ENCODE measurements at places on chromosomes 3 and 15.

DNA sequence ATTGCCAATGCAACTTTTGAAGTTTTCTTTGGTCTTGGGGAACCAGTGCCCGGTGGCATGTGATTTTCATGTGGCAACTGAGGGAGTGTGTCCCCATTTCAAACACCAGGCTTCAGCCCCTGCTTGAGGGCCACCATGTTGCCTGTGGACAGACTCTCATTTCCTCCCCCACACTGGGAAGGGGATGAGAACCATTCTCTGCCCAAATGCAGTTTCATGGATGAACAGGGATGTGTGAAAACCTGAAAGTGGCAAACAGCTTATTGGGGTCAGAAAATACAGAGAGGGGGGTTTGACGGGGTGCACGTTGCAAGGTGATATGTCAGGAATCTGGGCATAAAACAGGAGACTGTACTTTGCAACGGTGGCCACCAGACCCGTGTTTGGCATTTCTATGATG lies 6.3 kb downstream of the FAM107A start:
- no peak for DNase-seq

DNA sequence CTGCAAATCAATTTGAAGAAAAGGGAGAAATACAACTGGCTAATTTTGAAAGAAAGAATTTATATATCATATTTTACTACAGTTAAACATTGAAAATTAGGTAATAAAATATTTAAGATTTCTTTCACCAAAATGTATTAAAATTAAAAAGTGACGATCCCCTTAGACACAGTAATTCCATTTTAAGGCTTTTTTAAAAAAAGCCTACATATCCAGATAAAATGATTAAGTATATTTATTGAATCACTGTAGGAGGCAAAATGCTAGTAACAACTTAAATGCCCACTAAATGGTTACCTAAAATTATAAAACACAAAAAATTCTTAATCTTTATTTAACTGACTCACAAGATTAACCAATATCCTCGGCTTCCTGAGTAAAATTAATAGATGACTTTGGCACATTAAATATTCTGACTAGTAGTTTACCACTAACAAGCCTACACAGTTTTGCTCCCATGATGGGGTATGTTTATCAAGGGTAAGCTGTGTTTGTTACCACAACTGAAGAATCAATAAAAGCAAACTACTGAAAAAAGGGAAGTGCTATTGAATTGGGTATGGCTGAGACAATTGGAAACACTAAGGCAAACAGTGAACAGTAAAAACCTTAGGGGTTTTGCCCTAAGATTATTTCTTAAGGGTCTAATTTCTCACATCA lies 28.4 kb downstream of the ANKRD28 start:
- DNase-seq, result no peak

DNA sequence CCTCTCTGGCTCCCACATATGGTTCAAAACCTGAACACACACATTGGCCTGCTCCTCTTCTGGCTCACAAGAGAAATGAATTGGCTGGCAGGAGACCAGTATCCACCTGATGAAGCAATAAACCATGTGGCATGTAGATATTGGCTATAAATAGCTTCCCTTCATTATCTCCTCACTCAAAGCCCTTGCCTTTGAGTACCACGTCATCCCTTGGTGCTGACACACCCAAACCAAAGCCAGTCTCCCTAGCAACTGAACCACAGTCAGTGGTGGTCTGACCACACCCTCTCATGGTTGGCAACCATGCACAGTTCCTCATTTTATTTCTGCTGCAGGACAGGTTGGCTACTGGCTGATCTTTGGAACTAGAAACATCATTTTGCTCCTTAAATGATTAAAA lies 98.8 kb downstream of the ZNF621 start:
- no peak for DNase-seq

- no peak for DNase-seq
These were observed 16.6 kb downstream of the CHDH start for GRCh38 chr3:53829605-53830004.

DNA sequence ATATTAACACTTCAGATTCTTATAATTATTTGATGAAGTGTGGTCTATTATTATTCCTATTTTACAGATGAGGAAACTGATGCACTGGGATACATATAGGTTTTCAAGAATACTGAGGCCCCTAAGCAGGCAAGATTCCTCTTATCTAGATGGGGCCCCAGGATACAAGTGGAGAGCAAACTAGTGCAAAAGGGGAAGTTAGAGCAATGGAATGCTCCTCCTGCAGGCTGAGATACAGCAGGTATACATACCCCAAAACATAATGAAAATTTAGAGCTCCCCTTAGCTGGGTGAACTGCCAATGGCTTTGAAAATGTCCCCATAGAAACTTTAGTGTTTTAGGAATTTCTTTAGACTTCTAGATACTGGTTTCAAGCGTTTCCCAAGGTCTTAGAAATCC lies 247.1 kb downstream of the CHST2 start:
- no peak for DNase-seq

- DNase-seq, result no peak
These were observed 336.1 kb upstream of the NR2F2 start for GRCh38 chr15:95994418-95994817.

GRCh38 chr15:56640549-56640948 lies 92.8 kb downstream of the ZNF280D start:
- no peak for DNase-seq

GRCh38 chr3:127214975-127215374 lies 22.0 kb downstream of the PRR23E start:
- no peak for DNase-seq

GRCh38 chr3:27216955-27217552 lies 152.1 kb downstream of the NEK10 start:
- DNase-seq, result no peak

DNA sequence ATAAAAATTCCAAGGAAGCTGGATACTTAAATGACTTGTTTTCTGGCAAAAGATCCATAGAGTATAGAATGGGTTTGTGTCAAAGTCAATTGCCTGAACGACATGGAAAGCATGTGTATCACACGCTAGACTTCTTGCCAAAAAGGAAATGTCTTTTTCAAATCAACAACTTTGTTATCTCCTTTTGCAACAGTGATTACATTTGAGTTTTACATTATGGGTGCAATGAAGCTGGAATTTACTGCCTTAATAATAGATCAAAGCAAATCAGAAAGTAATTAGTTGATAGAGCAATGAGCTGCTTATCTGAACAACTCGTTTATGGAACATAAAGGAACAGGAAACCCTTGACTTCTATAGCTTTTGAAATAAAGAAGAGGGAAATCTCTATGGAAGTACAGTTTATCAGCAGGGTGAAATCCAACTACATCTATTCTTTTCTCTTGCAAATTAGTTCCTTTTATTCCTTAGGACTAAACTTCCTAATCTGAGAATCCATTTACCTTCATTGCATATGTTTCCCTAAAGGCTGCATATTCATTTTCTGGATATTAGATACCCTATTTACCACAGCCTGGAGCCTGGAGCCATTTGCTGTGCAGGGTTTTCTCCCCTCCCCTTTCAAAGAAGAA lies 415.1 kb upstream of the NECTIN3 start:
- no peak for DNase-seq

GRCh38 chr3:120429921-120430361 lies 20.9 kb downstream of the FSTL1 start:
- no peak for DNase-seq

DNA sequence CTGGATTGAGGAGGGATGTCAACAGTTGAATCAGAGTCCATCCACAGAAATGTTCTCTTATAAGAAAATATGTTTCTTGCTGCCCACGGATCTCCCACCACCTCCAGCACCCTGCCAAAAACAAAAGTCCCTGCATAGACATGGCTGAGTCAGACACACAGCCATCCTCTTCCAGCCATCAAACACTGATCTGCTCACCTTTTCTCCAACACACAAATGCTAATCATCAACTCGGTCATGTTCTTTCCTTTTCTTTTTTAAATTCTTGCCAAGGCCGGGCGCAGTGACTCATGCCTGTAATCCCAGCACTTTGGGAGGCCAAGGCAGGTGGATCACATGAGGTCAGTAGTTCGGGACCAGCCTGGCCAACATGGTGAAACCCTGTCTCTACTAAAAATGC lies 110.7 kb upstream of the IL12A start:
- no peak for DNase-seq

DNA sequence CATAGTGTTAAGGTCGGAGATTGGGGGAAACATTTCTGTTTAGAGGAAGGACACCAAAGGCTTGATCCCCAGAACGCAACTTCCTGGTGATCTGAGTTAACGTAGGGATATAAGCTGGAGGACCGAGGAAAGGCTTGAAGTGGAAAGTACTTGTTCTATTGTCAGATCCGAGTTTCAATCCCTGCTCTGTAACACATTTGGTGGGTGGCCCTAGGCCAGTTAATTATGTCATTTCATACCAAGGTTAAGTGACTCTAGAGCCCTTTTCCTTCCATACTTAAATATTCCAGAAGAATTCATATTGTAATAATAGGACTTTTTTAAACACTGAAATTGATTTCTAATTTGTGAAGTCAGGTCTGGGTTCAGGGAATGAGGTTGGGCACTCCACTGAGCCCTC lies 80.9 kb downstream of the RPLP1 start:
- no peak for DNase-seq

DNA sequence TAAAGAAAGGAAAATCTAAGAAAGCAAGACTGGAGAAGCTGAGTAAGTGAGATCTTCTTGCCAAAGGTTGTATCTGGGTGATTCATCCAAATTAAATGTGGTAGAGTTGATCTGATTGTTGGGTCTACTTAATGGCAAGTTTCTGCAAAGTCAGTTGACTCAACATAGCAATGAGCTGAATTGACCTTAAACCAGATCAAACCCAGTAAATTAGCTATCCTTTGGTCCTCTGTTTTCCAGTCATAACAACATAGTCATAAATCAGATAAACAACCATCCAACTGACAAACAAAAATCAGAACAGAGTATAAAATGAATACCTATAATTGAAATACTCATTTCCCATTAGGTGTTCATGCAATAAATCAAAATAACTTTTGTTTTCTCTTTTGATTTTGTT lies 142.6 kb upstream of the CFAP20DC start:
- no peak for DNase-seq

DNA sequence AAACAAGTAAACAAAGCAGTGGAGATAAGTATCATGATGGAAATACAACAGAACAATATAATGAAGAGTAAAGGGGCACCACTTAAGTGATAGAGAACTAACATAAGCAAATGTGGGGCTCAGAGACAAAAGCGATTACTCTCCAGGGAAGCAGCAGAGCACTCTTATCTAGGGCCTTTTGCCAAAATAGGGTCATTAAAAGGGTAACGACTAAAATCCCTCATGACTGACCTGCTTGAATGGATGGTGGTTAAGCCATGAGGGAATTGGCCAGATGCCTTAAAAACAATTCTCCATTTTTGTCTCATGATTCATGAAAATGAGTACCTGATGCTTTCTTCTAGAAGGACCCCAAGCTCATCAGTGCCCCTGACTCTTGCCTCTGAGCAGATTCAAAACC lies 3.2 kb upstream of the SLC7A14 start:
- DNase-seq, result no peak

DNA sequence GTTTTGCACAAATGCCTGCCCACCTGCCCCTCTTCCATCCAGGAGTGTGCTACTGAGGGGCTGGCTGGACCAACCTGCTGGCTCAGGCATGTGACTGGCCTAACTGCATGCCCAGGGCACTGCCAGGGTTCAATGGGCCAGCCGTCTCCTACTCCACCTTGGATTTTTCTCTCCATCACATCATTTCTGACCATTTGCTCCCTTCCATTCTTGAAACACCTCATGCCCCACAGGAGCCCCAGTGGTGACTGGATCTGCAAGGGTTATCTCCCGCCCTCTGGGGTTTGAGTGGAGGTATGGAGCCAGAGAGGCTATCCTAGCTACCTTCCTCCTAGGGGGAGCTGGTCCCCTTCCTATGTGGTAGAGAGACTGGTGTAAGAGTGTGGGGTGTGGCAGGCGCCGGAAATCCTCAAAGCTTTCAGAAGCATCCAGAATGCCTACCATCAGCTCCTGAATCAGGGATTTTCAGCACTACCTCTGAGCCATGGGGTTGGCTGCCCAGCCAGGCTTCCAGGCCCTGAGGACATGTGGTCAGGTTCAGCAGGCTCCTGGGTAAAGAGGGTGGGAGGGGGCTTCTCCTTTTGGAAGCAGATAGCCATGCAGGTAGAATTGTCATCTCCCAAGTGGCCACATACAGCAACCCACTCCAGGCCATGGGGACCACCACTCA lies 2.9 kb upstream of the MANF start:
- no peak for DNase-seq

DNA sequence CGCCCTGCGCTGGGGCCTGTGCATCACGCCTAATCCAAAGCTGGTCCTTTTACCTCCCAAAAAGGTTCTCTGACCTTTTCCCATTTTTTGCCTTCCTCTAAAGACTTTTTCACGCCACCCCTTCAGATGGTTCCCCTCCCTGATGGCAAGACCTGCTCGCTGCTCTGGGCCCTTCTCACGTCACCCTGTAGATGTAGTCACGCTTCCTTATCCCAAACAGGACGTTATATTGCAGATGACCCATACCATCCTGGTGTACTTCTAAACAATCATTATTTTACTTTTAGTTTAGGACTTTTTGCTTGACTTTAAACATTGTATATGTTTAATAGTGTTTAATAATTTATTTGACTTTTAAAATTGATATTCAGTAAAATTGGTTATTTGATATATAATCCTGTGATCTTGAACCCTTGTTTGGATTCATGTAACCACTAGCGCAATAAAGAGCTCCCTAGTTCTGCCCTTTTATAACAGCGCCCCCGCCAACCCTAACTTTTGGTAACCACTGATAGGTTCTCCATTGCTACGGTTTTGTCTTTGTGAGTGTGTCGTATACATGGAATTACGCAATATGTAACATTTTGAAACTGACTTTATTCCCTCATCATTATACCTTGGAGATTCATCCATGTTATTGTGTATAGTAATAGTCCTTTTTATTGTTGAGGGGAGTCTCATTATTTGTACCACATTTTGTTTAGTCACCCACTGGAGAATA lies 159.0 kb upstream of the CHRNA7 start:
- no peak for DNase-seq

DNA sequence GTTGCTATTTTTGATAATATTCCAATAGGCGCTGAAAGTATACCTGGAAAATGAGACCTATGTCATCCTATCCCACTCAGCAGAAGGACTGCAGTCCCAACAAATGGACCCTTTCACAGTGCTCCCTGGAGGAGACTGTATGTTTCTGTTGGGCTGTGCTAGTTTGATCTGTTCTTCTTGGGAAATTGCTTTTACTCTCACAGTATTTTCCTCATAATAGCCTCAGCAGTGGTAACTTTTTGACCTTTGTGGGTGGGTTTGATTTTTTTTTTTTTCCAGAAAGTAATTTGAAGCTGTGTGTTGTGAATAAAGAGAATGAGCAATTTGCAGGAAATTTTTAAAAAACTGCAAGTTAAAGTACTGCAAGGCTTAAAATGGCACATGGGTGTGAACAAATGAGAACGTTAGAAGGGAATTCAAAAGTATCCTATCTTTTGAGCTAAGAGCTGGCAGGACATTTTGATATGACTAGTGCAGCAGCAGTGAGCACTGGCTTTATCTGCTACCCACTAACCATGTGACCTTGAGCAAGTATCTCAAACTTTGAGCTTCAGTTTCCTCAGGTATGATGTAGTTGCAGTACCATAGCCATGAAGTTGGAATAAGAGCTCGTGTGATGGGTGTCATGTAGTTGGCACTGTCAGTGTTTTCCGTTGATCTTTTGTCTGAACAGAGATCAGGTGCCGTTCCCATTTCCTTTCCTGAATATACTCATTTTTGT lies 118.4 kb downstream of the ATG7 start:
- DNase-seq, result no peak
